Tibial nerve (tissue), 4 donors: ENCODE measurements at places on chromosomes 7 and 10.

DNA sequence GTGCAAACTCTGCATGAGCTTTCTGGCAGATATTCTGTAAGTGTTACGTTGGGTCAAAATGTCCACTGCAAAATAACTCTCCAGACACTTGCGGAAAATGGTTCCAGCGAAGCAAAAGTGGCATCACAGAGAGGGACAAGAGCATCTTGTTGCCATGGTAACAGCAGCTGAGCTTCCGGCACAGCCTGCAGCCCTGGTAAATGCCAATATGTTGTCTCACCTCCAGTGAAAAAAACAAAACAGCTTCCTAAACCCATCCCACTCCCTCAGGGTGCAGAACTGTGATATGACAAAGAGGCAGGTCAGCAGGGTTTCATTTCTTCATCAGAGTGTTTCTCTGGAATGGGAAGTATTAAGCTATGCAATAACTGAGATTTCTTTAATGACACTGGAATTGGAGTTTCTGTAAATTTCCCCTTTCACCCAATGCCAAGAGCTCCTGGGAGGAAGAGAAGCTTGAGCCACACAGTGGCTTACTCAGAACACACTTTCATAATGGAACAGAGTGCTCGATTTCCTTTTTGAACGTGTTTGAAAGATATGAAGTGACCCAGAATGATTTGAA lies 65.6 kb downstream of the FOXI2 start:
- H3K4me1 ChIP-seq = no peaks in the 10 kb centered on the region
- H3K27me3 ChIP-seq = no peaks in the 10 kb centered on the region
- no peak overlapping the region for H3K27ac ChIP-seq
- H3K4me3 ChIP-seq = no peak overlapping the region
- no peak for DNase-seq

DNA sequence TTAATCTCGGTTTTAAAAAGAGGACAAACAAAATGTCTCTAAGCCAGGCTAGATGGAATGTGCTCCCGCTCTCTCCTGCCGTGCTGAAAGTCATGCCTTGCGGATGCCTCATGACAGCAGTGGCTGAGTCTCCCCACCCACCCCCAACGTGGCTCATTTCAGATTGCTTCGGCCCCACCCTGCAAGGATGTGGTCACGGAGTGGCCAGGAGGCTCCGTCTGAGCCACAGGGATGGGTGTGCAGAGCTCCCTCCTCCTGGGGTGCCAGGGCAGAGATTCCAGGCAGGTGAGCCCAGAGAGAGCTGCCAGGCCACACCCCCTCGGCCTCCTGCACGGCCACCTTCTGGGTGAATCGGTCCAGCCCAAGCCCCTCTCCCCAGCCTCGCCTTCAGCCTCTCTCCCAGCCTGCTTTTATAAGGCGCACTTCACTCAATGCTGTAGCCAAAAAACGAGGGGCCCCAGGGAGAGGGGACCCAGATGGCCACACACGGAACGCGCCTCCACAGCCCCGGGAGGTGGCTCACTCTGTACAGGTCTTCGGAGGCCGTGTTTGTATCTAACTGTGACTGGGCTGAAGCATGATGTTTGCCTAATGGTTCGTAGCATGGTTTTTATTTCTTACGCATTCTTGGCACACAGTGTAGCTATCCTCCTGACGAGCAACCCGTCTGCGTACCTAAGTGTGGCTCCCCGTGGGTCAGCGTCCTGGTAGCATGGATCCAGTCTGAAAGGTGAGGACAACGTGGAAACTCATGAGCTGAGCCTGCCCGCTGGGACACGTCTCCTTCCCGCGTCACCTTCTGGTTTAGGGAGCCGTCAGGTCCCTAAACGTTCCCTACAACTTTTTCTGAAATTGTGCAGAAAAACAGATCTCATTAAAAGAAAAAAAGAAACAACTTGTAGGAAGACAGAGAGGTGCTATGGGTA lies 413.8 kb upstream of the FOXK1 start:
- H3K27me3 ChIP-seq = no peaks in the 10 kb centered on the region
- H3K36me3 ChIP-seq = peaks cover 31% of the 10 kb centered on the region
- H3K27ac ChIP-seq = no peak overlapping the region
- no peaks in the 10 kb centered on the region for H3K4me1 ChIP-seq
- H3K4me3 ChIP-seq = no peak overlapping the region
- no peak for DNase-seq

- no peaks in the 10 kb centered on the region for H3K36me3 ChIP-seq
- no peak overlapping the region for H3K27ac ChIP-seq
- no peaks in the 10 kb centered on the region for H3K27me3 ChIP-seq
- no peak overlapping the region for H3K4me3 ChIP-seq
- H3K4me1 ChIP-seq = no peaks in the 10 kb centered on the region
Measured at GRCh38 chr10:77188521-77188920, 449.1 kb downstream of the KCNMA1 start.

- no peak for DNase-seq
- no peak overlapping the region for H3K27ac ChIP-seq
- H3K4me3 ChIP-seq = no peak overlapping the region
- H3K36me3 ChIP-seq = peaks cover 98% of the 10 kb centered on the region
Measured at GRCh38 chr10:127029061-127029460, 123.8 kb downstream of the DOCK1 start.

DNA sequence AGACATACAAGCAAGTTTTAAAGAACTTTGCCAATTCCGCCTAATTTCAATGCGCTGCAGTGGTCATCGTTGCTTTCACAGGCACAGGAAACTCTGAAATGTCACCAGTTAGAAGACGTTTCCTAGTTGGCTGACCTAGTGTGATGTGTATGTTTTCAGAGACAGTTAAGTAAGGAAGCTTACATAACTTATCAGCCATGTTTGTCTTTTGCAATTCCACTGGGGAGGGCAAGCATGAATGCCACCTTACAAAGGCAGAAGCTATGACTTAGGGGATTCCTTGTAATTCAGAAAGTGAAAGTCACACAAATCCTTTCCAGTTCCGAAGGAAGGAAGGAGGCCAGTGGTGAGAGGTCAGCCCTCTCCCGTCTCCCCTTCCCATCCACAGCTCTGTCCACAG lies 15.0 kb upstream of the NPS start:
- no peaks in the 10 kb centered on the region for H3K36me3 ChIP-seq

- no peak overlapping the region for H3K27ac ChIP-seq
- no peaks in the 10 kb centered on the region for H3K27me3 ChIP-seq
- no peaks in the 10 kb centered on the region for H3K4me1 ChIP-seq
- H3K4me3 ChIP-seq = no peak overlapping the region
- no peaks in the 10 kb centered on the region for H3K36me3 ChIP-seq
Measured at GRCh38 chr7:108643136-108643535, 73.5 kb downstream of the DNAJB9 start.

DNA sequence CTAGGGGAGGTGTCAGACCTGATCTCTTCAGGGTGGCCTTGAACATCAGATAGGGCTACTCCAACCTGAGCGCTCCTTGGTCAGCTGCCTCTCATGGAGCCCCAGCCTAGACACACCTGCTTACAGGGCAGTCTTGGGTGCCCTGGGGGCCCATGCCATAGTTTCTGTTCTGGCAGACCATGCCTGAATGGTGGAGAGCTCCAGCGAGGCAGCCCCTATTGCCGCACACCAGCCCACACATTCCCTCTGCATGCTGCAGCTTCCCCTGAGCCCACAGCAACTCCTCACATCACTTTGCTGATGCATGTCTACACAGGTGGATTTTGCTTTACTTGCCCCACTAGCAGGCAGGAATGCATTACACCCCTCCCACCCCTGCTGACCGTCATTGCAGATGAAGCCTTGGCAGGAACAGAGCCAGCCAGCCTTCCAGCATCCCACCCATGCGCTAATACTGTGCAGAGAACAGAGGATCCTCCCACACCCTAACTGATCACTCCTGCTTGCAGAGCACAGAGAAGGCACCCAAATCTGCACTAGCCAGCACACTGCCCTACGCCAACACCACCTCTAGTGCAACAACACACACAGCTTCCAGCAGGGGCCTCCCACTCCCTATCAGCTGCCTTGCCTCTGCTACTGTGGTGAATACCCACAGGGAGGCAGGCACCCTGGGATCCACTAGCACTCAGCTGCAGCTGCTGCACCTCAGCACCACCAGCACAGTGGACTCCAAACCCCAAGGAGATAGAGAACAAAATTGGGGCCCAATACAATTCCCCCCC lies 43.0 kb upstream of the GRM3 start:
- no peak overlapping the region for H3K4me3 ChIP-seq
- no peaks in the 10 kb centered on the region for H3K4me1 ChIP-seq
- no peaks in the 10 kb centered on the region for H3K27me3 ChIP-seq
- no peak overlapping the region for H3K27ac ChIP-seq
- no peaks in the 10 kb centered on the region for H3K36me3 ChIP-seq
- no peak for DNase-seq

DNA sequence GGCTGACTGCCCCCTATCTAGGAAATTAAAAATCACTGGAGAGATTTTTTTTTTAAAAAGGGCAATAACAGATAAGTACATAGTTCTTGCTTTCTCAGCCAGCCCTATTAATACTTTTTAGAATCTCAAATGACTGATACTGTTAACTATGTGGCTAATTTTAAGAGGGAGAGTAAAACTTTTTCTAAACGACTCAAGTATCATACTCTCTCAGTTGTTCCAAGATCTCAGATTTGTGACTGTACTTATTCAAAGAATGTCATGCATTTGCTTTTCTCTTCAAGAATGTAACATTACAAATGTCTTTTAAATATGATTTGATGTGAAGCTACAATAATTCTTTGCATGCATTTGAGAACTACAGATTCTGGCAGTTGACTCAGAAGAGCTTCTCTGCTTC lies 55.4 kb upstream of the RAB11FIP2 start:
- H3K4me3 ChIP-seq = no peak overlapping the region
- no peaks in the 10 kb centered on the region for H3K36me3 ChIP-seq
- no peak for DNase-seq
- H3K27me3 ChIP-seq = no peaks in the 10 kb centered on the region

DNA sequence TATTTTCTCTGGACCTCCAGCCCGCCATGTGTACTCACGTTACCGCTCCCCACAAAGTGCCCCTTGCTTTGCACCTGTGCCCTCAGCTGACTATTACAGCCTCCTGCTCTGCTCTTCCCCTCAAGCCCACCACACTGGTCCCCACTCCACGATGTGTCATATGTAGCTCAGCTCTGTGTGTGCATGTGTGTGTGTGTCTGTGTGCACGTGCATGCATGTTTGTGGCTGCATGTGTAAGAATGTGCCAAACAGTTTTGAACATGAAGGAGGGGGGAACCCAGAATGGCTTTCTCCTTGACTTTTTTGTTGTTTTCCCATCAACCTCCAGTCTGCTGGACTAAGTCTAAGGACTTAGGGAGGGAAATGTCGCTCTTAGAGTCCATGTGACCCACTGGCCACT lies 54.8 kb upstream of the BTRC start:
- H3K27me3 ChIP-seq = peaks cover 89% of the 10 kb centered on the region
- no peaks in the 10 kb centered on the region for H3K36me3 ChIP-seq
- DNase-seq = no peak
- H3K27ac ChIP-seq = no peak overlapping the region
- H3K4me3 ChIP-seq = no peak overlapping the region

- no peak overlapping the region for H3K4me3 ChIP-seq
Measured at GRCh38 chr7:100378114-100378755, 4.9 kb downstream of the PILRA start.

DNA sequence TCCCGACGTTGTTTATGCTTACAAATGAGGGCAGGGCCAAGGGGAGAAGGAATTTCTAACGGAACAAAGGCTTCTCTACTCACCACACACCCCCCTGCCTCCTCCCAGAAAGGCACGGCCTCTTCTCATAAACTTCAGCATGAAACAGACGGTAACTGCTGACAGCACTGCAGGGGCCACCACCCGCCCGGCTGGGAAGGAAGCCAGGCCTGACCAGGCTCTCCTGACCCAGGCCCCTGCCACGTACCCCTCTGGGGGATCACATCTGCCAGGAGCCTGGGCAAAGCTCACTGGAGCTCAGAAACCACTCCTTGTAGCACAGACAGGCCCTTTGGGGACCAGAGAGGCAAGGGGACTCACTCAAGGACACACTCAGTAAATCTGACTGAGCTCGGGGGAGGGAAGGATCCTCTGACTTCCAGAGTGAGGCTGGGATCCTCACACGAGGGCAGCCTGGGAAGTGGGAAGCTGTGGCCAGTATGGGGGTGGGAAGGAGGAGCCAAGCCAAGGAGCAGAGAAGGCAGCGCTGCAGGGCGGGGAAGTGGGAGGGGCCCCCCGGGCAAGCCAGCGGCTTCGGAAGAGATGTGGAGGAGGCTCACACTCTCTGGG lies 46.1 kb downstream of the ZCCHC24 start:
- H3K27me3 ChIP-seq = no peaks in the 10 kb centered on the region
- peak overlapping the region; percentile 7 for H3K4me3 ChIP-seq
- H3K36me3 ChIP-seq = no peaks in the 10 kb centered on the region
- peaks cover 44% of the 10 kb centered on the region for H3K4me1 ChIP-seq

- DNase-seq = no peak
- no peaks in the 10 kb centered on the region for H3K36me3 ChIP-seq
- H3K27ac ChIP-seq = no peak overlapping the region
- no peaks in the 10 kb centered on the region for H3K4me1 ChIP-seq
- no peaks in the 10 kb centered on the region for H3K27me3 ChIP-seq
- H3K4me3 ChIP-seq = no peak overlapping the region
Measured at GRCh38 chr10:22831586-22831985, 96.3 kb upstream of the ARMC3 start.

DNA sequence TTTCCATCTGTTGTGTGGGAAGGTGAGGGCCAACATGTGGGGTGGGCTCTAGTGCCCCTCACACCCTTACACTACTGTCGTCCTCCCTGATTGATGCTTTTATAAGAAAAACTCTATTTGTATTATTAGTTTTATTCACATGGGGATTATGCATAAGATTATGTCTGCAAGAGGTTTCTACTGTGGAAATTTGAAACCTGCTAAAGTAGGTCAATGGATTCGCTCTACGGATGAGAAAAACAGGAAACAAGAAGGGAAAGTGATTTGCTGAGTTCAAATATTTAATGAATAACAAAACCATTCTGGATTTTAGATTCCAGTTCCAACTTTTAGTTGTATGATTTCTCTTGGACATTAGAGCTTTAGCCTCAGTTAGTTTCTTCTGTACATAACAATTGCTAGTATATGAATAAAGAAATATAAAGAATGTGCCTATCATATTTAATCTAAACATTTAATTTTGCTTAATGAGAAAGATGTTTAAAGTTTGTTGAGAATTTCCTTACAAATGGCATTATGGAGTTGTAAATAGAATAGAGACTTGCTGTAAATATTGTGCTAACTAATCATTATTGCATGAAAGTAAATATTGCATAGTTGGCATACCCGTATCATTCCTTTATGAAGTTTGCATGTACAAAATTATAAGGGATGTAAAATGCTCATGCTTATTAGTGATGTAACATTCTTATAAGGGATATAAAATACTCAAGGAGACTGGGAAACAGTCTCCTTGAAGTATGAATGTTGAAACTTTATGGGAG lies 193.8 kb downstream of the THSD7A start:
- no peaks in the 10 kb centered on the region for H3K27me3 ChIP-seq
- H3K36me3 ChIP-seq = no peaks in the 10 kb centered on the region
- H3K4me1 ChIP-seq = no peaks in the 10 kb centered on the region
- H3K4me3 ChIP-seq = no peak overlapping the region
- H3K27ac ChIP-seq = no peak overlapping the region

DNA sequence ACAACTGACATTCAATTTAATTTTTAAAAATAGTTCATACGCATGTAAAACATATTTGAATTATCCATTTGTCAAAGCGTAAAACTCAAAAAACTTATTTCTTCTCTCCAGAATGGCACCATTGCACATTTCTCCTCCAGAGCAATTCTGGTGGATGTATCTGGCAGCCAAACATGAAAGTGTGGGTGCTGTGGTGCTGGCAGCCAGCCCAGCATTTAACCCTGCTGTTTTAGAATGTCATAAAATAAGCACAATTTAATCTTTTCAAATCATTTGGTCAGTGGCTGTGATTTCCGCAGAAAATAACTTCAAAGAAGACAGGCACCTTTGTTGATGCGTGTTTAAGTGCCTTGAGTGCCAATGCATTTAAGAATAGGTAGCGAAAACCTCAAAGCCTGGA lies 302.7 kb upstream of the MEOX2 start:
- H3K4me1 ChIP-seq = no peaks in the 10 kb centered on the region
- H3K27ac ChIP-seq = no peak overlapping the region
- DNase-seq = no peak
- no peaks in the 10 kb centered on the region for H3K36me3 ChIP-seq
- H3K4me3 ChIP-seq = no peak overlapping the region
